ENCODE measurements at places on chromosomes 5 and 9. TPM values are rescaled to one million over a fixed set of nuclear protein-coding genes. Genes with fewer than 3 reads are reported as not detected.

SLC46A2 gene
- not detected for total RNA-seq

DMRT3 gene
- not detected for total RNA-seq

CD180 gene
- not detected for total RNA-seq

PHF24 gene
- total RNA-seq = not detected

SYNPO gene
- total RNA-seq = 0.17 TPM

ISL1 gene
- total RNA-seq = not detected

AK8 gene
- not detected for total RNA-seq

PAEP gene
- not detected for total RNA-seq

SLC36A2 gene
- total RNA-seq = not detected

PCDHB7 gene
- not detected for total RNA-seq

PARP8 gene
- total RNA-seq = 22.0 TPM

CEP72 gene
- total RNA-seq = 18.3 TPM

PCDHGA8 gene
- total RNA-seq = not detected

PJA2 gene
- total RNA-seq = 53.1 TPM

COL15A1 gene
- 0.05 TPM for total RNA-seq

GGTA1 gene
- total RNA-seq = not detected

CYLC2 gene
- not detected for total RNA-seq

HBEGF gene
- total RNA-seq = 8.7 TPM

LCN15 gene
- not detected for total RNA-seq

Measured in activated naive CD4-positive, alpha-beta T cell treated with anti-CD3 and anti-CD28 coated beads for 36 hours (primary cell).